ENCODE measurements at places on chromosomes 5 and 9. TPM values are rescaled to one million over a fixed set of nuclear protein-coding genes. Genes with fewer than 3 reads are reported as not detected.

The PCDHB15 gene
- total RNA-seq = 0.59 TPM

The ANKRD18B gene
- total RNA-seq = 0.59 TPM

The ADGRV1 gene
- 5.1 TPM for total RNA-seq

The RGS14 gene
- total RNA-seq = 53.8 TPM

The OXCT1 gene
- total RNA-seq = 10.7 TPM

- H3K36me3 ChIP-seq = no peaks in the 10 kb centered on the region
- H3K27me3 ChIP-seq = no peaks in the 10 kb centered on the region
- no peaks in the 10 kb centered on the region for H3K4me1 ChIP-seq
- no peak for DNase-seq
- no peak overlapping the region for H3K27ac ChIP-seq
These were observed 522.6 kb downstream of the BNC2 start for GRCh38 chr9:16347886-16348285.

GRCh38 chr5:66151030-66151429, 6.9 kb downstream of the SREK1 start:
- no peak overlapping the region for H3K27ac ChIP-seq
- H3K4me3 ChIP-seq = no peak overlapping the region
- DNase-seq = no peak
- H3K27me3 ChIP-seq = no peaks in the 10 kb centered on the region
- H3K4me1 ChIP-seq = peaks cover 11% of the 10 kb centered on the region

DNA sequence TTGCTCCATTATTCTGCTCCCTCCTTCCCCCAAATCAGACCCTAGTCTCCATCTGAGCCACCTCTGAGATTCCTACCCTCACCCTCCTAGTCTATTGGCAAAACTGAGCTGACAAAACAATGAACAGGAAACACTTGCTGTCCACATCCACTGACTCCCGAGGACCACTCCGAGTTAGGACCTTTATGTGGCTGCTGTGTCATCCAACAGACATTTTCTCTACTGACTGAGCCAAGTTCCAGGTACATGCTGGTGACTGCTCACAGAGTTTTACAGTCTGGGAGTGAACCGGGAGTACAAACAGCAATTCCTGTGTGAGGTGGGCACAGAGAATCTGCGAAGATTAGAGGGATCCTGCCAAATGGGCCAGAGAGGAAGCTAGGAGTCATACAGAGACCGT, 39.2 kb downstream of the CFAP90 start:
- H3K4me3 ChIP-seq = no peak overlapping the region
- no peaks in the 10 kb centered on the region for H3K4me1 ChIP-seq
- H3K36me3 ChIP-seq = no peaks in the 10 kb centered on the region
- no peaks in the 10 kb centered on the region for H3K27me3 ChIP-seq
- no peak for DNase-seq
- H3K27ac ChIP-seq = no peak overlapping the region

DNA sequence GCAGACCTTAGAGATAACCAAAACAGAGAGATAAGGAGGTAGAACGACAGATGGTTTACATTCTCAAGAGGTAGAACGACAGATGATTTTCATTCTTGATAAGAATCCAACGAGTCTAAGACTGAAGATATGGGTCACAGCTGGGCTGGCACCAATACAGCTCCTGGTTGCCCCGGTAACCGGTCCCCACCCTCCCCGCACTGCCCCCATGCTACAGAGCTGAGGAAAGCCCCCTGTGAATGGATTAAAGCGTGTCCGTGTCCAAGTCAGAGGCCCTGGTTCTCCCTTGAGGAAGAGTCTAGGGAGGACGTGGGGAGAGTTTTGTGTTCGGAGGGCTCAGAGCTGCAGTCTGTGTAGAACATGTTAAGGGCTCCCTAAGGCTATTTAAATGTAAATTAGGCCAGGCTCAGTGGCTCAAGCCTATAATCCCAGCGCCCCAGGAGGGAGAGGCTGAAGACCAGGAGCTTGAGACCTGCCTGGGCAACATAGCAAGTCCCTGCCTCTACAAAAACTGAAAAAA, 8.1 kb downstream of the IDNK start:
- peaks cover 11% of the 10 kb centered on the region for H3K36me3 ChIP-seq
- no peaks in the 10 kb centered on the region for H3K27me3 ChIP-seq
- peak; percentile 49 for DNase-seq
- no peak overlapping the region for H3K4me3 ChIP-seq
- no peak overlapping the region for H3K27ac ChIP-seq

DNA sequence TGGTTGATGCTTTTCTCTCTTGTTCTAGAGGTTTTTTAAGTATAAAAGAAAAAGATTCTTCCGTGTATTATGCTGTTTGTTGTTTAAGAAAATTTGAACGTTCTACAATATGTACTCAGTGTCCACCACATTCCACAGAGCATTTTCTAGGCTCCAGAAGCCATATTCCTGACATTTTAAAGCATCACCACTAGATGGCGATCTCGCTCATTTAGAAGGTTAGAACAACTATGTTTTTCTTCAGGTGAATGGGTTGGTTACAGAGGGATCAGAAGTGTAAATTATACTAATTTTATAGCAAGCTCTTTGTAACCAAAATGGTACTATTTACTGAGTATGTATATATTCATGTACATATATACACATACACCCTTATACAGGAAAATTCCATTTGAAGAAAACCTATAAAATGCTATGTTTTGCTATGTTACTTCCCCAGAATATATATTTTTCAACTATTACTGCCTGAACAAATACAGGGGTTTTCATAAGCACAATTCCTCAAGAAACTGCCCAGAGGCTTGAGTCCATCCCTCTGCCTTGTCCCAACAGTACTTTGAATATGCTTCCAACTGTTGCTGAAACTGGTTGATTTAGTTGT, 284.3 kb downstream of the CCDC171 start:
- H3K36me3 ChIP-seq = no peaks in the 10 kb centered on the region
- no peak for DNase-seq
- no peaks in the 10 kb centered on the region for H3K27me3 ChIP-seq
- no peak overlapping the region for H3K4me3 ChIP-seq
- no peak overlapping the region for H3K27ac ChIP-seq

DNA sequence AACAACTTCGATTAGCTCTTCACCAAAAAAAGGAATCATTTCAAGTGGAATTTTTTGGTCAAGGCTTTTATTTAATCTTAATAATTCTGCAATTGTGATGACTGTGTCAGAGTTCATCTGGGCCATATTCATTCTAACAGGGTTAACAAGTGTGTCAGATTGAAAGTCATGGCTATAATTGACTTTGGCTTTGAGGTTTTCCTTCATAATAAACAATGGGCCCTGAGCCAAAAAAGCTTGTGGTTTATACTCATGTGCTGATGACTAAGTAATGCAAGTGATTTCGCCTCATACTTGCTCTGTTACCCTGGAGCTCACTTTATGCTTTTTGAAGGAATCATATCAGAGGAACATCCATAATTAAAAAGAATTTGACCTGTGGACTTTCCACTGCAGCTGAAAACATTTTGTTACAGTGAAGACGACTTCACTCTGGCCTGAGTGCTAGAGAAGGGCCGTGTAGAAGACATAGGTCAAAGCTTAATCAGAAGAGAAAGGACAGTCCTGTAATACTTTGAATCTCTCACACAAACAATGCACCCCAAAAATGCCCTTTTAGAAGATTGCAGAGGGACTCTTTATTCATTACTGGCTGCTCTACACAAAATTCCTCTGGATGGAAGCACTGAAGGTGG, 101.7 kb downstream of the GDNF start:
- H3K36me3 ChIP-seq = no peaks in the 10 kb centered on the region
- DNase-seq = no peak
- H3K27me3 ChIP-seq = no peaks in the 10 kb centered on the region
- H3K4me3 ChIP-seq = no peak overlapping the region

GRCh38 chr9:78698371-78698770, 401.4 kb downstream of the PSAT1 start:
- H3K4me1 ChIP-seq = no peaks in the 10 kb centered on the region
- DNase-seq = no peak

- H3K4me1 ChIP-seq = no peaks in the 10 kb centered on the region
- H3K27me3 ChIP-seq = no peaks in the 10 kb centered on the region
- no peak for DNase-seq
- no peaks in the 10 kb centered on the region for H3K36me3 ChIP-seq
- H3K4me3 ChIP-seq = no peak overlapping the region
- no peak overlapping the region for H3K27ac ChIP-seq
These were observed 35.0 kb upstream of the TLE1 start for GRCh38 chr9:81724242-81724889.

- no peak for DNase-seq
- no peak overlapping the region for H3K4me3 ChIP-seq
- H3K27ac ChIP-seq = no peak overlapping the region
- no peaks in the 10 kb centered on the region for H3K4me1 ChIP-seq
- no peaks in the 10 kb centered on the region for H3K27me3 ChIP-seq
These were observed 183.6 kb upstream of the IRX4 start for GRCh38 chr5:2066373-2066772.

Data from liver (tissue), 10 donors.